Urinary bladder (tissue), 4 donors: ENCODE measurements at places on chromosomes 5 and 9. TPM values are rescaled to one million over a fixed set of nuclear protein-coding genes. Genes with fewer than 3 reads are reported as not detected.

The KCNIP1 gene
- 0.22 TPM for polyA plus RNA-seq

The DBH gene
- 0.98 TPM for polyA plus RNA-seq

The MAMDC2 gene
- polyA plus RNA-seq: 76.4 TPM

The WDR38 gene
- polyA plus RNA-seq: not detected

The PCDHGB3 gene
- 1.4 TPM for polyA plus RNA-seq

The PPIP5K2 gene
- 13.8 TPM for polyA plus RNA-seq

The PALM2AKAP2 gene
- 1.3 TPM for polyA plus RNA-seq

The SUB1 gene
- polyA plus RNA-seq: 99.9 TPM

The SPATA31D4 gene
- not detected for polyA plus RNA-seq

The FCN2 gene
- polyA plus RNA-seq: 0.37 TPM

The SPEF2 gene
- polyA plus RNA-seq: 3.7 TPM

The PHF24 gene
- polyA plus RNA-seq: 0.18 TPM

The IL11RA gene
- polyA plus RNA-seq: 39.5 TPM

The CER1 gene
- not detected for polyA plus RNA-seq

The ZNF367 gene
- polyA plus RNA-seq: 1.7 TPM

The FNBP1 gene
- polyA plus RNA-seq: 107 TPM

The LHX2 gene
- not detected for polyA plus RNA-seq

The SPATA9 gene
- polyA plus RNA-seq: 0.29 TPM

The HAVCR1 gene
- 0.08 TPM for polyA plus RNA-seq

The PCDHA2 gene
- polyA plus RNA-seq: 0.08 TPM

The SPACA9 gene
- polyA plus RNA-seq: 6.6 TPM

The PHYHD1 gene
- polyA plus RNA-seq: 34.8 TPM

The FGF18 gene
- 1.4 TPM for polyA plus RNA-seq

The CDKN2A gene
- polyA plus RNA-seq: 1.3 TPM

The PCDHA4 gene
- 0.28 TPM for polyA plus RNA-seq

The FAM151B gene
- 0.62 TPM for polyA plus RNA-seq

The SV2C gene
- polyA plus RNA-seq: 0.56 TPM

The GPR21 gene
- not detected for polyA plus RNA-seq

The EPB41L4A gene
- polyA plus RNA-seq: 5.0 TPM

The IFNA2 gene
- polyA plus RNA-seq: not detected

The CCL27 gene
- polyA plus RNA-seq: 0.32 TPM

The GFPT2 gene
- 28.0 TPM for polyA plus RNA-seq

The MARCOL gene
- not detected for polyA plus RNA-seq

The PDE4D gene
- polyA plus RNA-seq: 27.3 TPM

The CSF2 gene
- not detected for polyA plus RNA-seq

The DIRAS2 gene
- polyA plus RNA-seq: 0.05 TPM

The SLC1A3 gene
- 15.7 TPM for polyA plus RNA-seq

The DEPDC1B gene
- polyA plus RNA-seq: 0.23 TPM

The SGCD gene
- polyA plus RNA-seq: 15.9 TPM

The GRM6 gene
- polyA plus RNA-seq: not detected

The ZER1 gene
- polyA plus RNA-seq: 51.8 TPM

The OR2K2 gene
- not detected for polyA plus RNA-seq

The CDC20B gene
- not detected for polyA plus RNA-seq

The ARL14EPL gene
- not detected for polyA plus RNA-seq

The PCDH12 gene
- 2.5 TPM for polyA plus RNA-seq

The SPATA31E1 gene
- 0.04 TPM for polyA plus RNA-seq

The CNTNAP3 gene
- 4.3 TPM for polyA plus RNA-seq

The GFI1B gene
- polyA plus RNA-seq: 0.04 TPM

The KIF27 gene
- polyA plus RNA-seq: 1.8 TPM

The NEUROG1 gene
- not detected for polyA plus RNA-seq

The RASGRF2 gene
- polyA plus RNA-seq: 3.1 TPM

The GNAQ gene
- 42.2 TPM for polyA plus RNA-seq

The IFNA13 gene
- not detected for polyA plus RNA-seq

The SLC4A9 gene
- 0.06 TPM for polyA plus RNA-seq

The GABRB2 gene
- polyA plus RNA-seq: 0.19 TPM

The INSL6 gene
- not detected for polyA plus RNA-seq

The SPATA31C1 gene
- not detected for polyA plus RNA-seq

The ADAMTS2 gene
- polyA plus RNA-seq: 22.8 TPM

The SLC36A3 gene
- not detected for polyA plus RNA-seq

The ZDHHC12 gene
- polyA plus RNA-seq: 35.5 TPM
